Trophoblast cell (in vitro differentiated cells and primary cell): ENCODE measurements at places on chromosomes 11 and 22.

- DNase-seq, result no peak
Measured at GRCh38 chr11:10808235-10808552, 532 bp downstream of the EIF4G2 start.

GRCh38 chr11:91698845-91699244 is 525.8 kb upstream of the FAT3 start:
- no peak for DNase-seq

DNA sequence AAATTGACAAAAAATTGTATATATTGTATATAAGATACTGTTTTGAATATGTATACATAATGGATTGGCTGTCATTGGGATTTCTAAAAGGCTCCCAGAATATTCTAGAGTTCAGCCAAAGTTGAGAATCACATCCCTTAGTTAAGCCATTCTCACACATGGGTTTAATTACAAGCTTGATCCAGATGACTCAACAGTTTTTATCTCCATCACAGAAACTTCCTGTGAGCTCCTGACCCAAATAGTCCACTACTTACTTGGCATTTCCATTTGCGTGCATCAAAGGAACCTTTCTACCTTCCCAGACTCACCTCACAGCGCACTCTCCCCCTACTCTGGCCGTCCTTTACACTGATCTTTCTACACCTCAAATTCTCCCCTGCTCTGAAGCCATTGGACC is 184.8 kb upstream of the ARHGAP20 start:
- no peak for DNase-seq

DNA sequence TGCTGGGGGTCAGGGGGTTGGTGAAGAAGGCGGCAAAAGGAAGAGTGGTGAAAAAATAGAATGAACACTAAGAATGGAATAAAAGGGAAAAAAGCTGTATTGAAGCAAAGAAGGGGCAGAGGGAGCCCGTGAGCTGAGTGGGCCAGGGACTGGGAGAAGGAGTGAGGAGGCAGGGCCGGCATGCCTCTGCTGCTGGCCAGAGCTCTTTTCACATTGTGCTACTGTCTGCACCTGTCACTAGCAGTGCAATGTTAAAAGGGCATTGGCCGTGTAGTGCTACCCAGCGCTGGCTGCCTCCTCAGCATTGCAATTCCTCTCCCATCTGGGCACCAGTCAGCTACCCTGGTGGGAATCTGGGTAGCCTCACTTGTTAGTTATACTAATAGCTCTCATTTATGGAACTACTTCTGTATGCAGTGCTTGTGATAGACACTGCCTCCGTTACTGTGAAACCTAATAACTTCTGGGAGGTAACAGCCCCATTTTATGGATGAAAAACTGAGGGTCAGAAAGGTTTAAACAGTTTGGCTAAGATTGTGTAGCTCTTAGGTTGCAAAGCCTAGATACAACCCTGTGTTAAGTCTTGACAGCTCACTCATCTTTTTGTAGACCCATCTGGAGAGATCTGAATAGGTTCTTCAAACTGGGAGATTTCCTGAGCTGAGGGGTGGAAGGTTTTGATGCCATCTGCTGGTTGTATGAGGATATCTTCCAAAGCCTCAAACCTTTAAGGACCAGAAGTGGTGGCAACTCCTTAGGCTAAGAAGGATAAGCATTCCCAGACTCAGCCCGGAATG is 8.5 kb downstream of the YPEL4 start:
- DNase-seq, result peak; percentile 72

DNA sequence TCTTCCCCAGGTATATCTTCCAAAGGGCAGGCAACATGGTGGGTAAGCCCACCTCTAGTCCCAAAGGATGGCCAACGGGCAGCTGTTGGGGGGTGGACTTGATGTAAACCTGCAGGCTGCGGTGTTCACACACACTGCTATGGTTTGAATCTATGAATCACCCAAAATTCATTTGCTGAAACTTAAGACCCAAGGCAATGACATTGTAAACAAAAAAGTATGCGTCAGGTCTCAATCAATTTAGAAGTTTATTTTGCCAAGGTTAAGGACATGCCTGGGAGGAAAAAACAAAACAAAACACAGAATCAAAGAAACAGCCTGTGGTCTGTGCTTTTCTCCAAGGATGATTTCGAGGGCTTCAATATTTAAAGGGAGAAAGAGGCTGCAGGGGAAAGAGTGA is 18.3 kb downstream of the RCN1 start:
- no peak for DNase-seq

- no peak for DNase-seq
Measured at GRCh38 chr11:85783758-85784157, 27.2 kb downstream of the SYTL2 start.

- peak; percentile 46 for DNase-seq
Measured at GRCh38 chr11:119065369-119065768, 2.2 kb upstream of the VPS11 start.

DNA sequence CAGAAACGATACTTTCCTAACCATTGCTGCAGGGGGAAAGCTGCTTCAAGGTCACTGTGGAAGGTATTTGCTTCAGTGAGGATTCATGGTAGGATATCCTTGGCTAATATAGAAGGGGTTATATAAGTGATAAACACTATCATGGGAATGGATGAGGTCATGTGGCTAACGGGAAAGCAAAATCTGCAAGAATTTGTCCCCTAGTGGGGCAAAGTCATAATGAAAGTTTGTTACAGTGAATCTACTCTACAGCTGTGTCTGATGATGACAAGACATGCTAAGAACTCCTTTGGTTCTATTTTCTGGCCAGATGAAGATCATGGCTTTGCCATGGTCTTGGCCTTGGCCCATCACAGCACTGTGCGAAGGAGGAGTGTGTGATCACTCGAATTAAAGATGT is 13.8 kb downstream of the MMP20 start:
- DNase-seq, result no peak

- no peak for DNase-seq
Measured at GRCh38 chr11:32821917-32822560, 7.7 kb upstream of the PRRG4 start.

GRCh38 chr11:9732453-9732852 is 68.6 kb downstream of the SWAP70 start:
- no peak for DNase-seq

GRCh38 chr11:125923012-125923579 is 18.8 kb downstream of the DDX25 start:
- DNase-seq, result peak; percentile 60

GRCh38 chr11:129214710-129215295 is 22.7 kb upstream of the ARHGAP32 start:
- no peak for DNase-seq

GRCh38 chr11:27075192-27075591 is 34.6 kb downstream of the BBOX1 start:
- no peak for DNase-seq

DNA sequence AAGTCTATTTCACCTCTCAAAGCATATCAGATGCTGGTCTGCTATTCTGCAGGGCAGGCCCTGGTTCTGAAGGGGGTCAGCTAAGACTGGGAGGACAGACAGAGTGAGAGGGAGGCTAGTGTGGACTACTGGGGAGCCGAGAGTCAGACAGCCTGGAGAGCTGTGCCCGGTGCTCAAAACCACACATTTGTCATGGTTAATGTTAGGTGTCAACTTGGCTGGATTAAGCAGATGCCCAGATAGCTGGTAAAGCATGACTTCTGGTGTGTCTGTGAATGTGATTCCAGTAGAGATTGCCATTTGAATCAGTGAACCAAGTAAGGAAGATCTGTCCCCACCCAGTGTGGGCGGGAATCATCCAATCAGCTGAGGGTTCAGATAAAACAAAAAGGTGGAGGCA is 102.6 kb downstream of the SNX19 start:
- DNase-seq, result no peak

- DNase-seq, result no peak
Measured at GRCh38 chr11:89540826-89541225, 49.7 kb upstream of the NOX4 start.

GRCh38 chr11:43644621-43645299 is 35.8 kb upstream of the HSD17B12 start:
- no peak for DNase-seq

DNA sequence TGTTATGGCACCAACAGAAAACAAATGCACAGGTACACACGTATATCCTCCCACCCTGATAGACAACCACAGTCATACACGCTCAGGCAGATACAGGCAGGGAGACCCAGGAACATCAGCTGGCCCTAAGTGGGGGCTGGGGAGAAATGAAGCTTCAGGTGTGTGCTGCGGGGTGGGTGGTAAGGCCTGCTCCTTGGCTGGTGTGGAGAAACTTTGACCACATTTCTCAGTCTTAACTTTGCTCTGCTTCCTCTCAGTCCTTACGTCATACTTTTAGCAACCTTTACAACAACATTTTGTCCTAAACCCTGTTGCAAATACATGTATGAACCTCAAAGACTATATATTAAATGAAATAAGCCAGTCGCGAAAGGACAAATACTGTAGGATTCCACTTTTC is 6.7 kb upstream of the ANAPC15 start:
- no peak for DNase-seq

DNA sequence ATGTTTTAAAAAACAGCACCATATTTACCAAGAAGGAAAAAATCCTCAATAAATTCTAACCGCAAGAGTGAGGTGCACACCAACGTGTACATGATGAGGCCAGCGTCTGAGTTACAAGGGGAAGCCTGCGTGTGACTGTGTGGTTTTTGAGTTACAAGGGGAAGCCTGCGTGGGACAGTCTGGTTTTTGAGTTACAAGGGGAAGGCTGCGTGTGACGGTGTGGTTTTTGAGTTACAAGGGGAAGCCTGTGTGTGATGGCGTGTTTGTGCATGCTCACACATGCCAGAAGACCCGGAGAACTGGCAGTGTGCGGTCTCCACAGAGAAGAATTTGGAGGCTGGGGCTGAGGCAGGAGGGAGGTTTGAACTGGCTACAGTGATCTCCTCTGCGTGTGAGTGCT is 1376.4 kb downstream of the TBC1D22A start:
- DNase-seq, result no peak

DNA sequence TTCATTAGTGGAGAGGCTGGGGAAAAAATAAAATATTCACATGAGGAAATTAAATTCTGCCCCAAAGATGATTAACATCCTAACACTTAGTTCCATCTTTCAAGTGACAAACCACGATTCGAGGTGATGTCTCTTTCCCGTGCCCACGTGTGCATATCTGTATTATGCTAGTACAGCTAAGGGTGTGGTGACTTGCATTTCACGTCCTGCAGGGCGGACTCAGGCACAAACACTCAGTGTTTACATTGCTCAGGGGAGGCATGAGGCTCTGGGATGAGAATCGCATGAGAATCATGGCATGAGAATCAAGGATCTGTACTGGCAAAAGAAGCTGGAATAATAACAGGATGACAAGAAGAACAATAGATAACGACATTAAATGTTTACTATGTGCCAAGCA is 179.4 kb downstream of the NTM start:
- no peak for DNase-seq

DNA sequence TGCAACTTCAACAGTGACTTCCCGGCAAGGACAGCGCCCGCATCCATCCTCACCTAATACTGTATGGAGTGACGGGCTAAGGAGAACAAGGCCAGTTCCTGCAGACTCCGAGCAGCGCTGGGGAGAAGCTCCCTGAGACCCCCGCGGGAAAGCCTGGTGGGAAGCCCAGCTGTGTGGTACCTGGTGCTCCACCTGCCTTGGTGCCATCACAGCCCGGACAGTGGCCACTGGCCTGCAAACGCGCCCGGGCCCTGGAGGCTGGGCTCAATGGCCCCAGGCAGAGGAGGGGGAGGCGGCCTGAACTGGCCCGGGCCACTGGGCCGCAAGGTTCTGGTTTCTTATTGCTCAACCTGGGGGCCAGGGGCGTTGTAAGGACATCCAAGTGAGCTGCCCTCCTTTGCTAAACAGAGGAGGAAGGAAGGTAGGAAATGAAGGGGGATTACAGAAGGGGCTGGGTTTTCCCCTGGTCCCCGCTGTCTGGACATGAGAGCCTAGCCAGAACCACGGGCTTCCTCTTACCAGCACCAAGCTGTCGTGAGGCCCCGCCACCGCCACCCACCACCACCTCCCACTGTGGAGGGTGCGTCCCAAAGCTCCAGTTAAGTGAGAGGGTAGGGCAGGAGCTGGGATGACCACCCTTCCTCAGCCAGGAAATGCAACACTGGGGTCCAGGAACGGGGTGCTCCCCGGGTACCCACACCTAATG is 8.5 kb upstream of the CDC42BPG start:
- DNase-seq, result no peak

- DNase-seq, result peak; percentile 39
Measured at GRCh38 chr11:1772270-1773130, 8.8 kb upstream of the CTSD start.

DNA sequence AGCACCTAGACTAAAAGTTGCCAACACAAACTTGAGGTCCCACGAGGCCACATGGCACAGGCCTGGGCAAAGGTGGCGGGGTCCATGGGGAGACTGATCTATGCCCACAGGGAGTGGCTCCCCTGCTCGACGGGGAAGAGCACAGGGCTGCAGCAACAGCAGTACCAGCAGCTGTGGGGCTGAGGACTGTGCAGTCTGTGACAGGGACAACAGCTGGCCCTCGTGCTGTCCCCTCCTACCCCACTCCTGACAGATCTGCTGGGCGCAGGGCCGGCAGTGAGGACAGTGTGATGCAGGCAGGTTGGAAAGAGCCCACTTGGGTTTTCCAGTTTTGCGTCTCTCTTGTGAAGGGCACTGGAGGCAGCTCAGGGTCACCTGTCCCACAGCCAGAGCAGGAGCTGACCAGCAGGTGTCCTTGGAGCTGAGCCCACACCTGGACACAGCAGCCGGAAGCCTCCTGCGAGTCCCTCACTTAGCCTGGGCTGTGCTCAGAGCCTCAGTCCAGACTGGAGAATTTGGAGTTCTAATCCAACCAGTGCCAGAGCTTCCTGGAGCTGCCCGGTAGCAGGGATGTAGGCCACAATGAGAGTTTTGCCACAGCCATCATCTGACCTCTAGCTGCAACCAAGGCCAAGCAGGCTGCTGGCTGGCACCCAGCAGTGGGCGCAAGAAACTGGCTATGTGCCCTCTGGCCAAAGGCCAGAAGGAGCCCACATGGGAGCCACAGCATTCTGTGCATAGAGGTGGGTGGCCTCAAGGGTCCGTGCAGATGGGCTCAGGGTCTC is 3.6 kb upstream of the GAS2L1 start:
- peak; percentile 37 for DNase-seq

DNA sequence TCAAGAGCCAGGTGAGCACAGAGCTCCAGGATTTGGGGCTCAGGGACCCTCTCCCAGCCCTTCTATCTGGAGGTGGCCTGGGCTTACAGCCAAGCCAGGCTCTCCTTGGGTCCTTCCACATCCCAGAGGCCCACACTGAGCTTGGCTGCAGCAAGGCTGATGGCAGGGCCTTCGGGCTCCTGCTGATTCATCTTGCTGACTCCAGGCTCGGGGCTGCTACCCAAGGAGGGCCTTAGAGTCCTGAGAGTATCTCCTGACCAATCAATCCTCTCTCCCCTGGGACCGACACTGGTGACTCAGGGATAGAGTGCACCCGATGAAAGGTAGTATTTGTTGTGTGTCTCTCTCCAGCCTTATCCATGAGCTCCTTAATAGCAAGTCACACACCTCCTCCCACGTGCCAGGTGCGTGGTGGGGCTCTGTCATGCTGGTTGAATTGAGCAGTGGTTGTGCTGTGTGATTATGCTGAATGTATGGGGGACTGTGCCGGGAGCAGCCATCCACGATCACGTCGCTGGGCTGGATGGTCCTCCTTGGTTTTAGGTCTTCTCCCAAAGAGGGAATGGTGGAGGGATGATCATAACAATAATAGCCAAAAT is 62.3 kb downstream of the GRIK4 start:
- no peak for DNase-seq
